CD14-positive monocyte (primary cell): ENCODE measurements at places on chromosomes 1 and 21. TPM values are rescaled to one million over a fixed set of nuclear protein-coding genes. Genes with fewer than 3 reads are reported as not detected.

DNA sequence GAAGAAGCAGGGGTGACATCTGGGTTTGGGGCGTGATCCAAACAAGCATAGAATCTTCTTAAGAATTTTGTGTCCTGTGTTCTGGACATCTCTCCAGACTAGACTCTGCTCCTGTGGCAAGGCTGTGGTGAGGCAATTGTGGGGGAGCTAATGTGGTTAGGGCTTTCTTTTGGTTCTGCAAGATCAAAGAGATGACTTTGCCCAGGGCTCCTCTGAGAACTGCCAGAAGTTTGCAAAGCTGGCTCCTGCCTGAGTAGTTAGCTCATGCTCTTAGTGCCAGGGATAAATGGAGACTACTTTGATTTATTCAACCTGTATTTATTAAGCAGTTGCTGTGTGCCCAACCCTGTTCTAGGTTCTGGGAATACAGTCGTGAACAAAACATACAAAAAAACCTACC is 34.0 kb upstream of the CRNN start:
- no peak for DNase-seq
- H3K4me1 ChIP-seq, result no peaks in the 10 kb centered on the region
- no peaks in the 10 kb centered on the region for H3K27me3 ChIP-seq
- H3K36me3 ChIP-seq, result no peaks in the 10 kb centered on the region
- H3K27ac ChIP-seq, result no peak overlapping the region
- no peak overlapping the region for H3K4me3 ChIP-seq

DNA sequence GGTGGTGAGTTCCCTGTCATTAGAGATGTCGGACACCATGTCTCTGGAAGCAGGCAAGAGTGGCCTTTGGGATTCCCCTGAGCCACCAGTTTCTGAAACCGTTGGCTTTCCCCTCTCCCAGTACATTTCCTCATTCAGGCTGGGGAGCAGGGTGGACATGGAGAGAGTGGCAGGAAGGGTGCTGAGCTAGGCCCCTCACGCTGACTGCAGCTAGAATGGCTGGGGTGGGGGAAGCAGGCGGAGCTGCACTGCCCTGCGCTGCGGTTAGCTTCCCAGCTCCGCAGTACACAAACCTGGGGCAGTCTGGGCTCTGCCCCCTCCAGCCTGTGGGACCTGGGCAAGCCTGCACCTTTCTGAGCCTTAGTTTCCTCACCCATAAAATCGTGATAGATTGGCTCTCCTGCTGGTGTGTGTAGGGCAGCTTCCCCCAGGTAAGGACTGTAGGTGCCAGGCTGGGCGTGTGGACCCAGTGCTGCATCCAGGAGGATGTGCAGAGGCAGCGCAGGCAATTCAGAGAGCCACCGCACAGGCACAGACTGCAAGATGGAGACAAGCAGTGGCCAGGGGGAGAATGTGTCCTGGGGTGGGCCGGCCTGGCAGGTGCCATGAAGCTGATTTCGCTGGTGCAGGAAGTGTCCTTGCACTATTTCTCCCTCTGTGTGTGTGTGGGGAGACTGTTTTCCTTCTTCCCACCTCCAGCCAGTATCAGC is 3.0 kb downstream of the PLA2G2F start:
- H3K27ac ChIP-seq, result no peak overlapping the region
- no peaks in the 10 kb centered on the region for H3K36me3 ChIP-seq
- no peaks in the 10 kb centered on the region for H3K27me3 ChIP-seq
- no peak for DNase-seq
- H3K4me3 ChIP-seq, result no peak overlapping the region

Gene GABPB2
- polyA plus RNA-seq, result 2.2 TPM

GRCh38 chr1:211292411-211292810 is 33.2 kb downstream of the RCOR3 start:
- no peak for DNase-seq
- H3K27me3 ChIP-seq, result no peaks in the 10 kb centered on the region
- peaks cover 93% of the 10 kb centered on the region for H3K36me3 ChIP-seq
- H3K4me1 ChIP-seq, result no peaks in the 10 kb centered on the region
- no peak overlapping the region for H3K4me3 ChIP-seq
